ENCODE measurements at places on chromosomes 12 and 14.

DNA sequence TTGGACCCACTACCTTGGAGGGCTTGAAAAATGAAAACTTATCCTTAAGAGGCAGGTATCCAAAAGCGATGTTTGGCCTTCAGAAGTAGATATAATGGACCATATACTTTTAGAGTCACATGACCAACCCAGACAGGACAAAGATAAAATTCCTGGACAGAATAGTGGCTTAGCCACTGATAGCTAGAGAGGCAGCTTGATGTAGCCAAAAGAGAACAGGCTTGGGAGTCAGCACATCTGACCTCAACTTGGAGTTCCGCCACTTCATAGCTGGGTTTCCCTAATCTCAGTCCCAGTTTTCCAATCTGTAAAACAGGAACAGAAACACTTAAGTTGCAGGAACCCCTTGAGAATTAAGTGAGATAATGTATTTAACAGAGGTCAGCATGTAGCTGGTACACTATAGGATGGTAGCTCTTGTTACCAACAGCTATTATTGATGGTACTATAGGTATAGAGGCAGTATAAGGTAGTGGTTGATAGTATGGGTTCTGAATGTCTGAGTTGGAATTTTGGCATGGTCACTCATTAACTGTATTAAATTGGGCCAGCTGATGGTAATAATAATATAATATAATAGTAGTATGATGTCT, 63.2 kb upstream of the USP44 start:
- no peak for DNase-seq

- no peak for DNase-seq
These were observed 127.4 kb downstream of the CCER1 start for GRCh38 chr12:90827567-90827966.

DNA sequence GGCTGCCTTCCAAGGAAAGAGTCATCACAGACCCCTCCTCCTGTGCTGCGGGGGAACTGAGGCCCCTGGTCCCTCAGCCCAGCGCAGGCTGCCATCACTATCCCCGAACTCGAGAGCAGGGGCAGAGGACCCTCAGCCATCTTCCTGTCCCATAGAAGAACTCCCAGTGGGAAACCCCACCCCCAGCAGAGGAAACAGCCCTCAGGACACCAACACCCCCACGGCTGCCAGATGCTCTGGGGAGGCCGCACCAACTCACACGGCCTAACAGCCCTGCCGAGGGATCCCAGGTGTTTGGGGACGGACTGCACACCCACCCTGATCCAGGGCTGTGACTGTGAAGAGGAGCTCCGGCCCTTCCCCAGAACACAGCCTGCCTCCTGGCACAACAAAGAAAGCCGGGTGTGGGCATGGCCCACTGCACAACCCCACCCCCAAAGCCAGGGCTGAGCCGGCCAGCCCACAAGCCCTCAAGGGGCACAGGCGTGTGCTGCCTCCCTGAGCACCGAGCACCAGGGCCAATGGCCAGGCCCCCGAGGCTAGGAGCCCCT, 16.3 kb upstream of the C14orf180 start:
- no peak for DNase-seq

- no peak for DNase-seq
These were observed 21.7 kb upstream of the HELB start for GRCh38 chr12:66280561-66280960.

GRCh38 chr12:72828662-72829324, 556.6 kb downstream of the TRHDE start:
- no peak for DNase-seq

Data from left renal pelvis (tissue), 4 donors.